Stimulated activated CD4-positive, alpha-beta T cell treated with anti-CD3 and anti-CD28 coated beads, TNF-alpha, amount 100 ng/mL, for 24 hours (primary cell): ENCODE measurements at places on chromosomes 1 and 21.

GRCh38 chr1:42962641-42963377 is 4.1 kb upstream of the SLC2A1 start:
- DNase-seq: no peak

DNA sequence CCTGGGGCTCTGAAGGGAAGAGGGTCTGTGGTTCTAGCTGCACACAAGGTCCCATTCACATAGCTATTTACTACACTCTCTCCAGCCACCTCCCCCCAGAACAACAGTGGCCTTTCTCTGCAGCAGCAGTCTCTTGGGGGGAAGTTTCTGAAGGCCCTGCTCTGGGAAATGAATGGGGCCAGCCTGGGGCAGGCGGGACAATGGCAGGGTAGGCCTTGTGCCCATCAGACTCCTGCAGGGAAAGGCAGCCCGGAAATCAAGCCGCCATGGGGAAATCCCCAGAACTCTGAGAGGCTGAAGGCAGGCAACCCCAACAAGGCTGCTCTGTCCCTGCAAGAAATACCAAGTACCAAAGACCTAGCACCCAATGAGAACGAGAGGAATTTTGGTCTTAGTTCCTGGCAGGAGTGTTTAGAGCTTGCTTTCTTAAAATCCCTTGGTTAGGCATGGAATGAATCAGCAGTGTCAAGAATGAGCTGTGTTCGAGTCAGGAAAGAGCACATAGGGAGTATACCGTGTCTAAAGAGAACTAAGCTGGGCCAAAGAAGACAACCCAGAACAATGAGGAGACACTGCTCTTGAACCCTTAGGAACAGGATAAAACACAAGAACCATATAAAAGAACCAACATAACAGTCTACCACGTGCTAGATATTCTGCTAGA is 11.3 kb downstream of the ARHGEF11 start:
- DNase-seq: no peak

DNA sequence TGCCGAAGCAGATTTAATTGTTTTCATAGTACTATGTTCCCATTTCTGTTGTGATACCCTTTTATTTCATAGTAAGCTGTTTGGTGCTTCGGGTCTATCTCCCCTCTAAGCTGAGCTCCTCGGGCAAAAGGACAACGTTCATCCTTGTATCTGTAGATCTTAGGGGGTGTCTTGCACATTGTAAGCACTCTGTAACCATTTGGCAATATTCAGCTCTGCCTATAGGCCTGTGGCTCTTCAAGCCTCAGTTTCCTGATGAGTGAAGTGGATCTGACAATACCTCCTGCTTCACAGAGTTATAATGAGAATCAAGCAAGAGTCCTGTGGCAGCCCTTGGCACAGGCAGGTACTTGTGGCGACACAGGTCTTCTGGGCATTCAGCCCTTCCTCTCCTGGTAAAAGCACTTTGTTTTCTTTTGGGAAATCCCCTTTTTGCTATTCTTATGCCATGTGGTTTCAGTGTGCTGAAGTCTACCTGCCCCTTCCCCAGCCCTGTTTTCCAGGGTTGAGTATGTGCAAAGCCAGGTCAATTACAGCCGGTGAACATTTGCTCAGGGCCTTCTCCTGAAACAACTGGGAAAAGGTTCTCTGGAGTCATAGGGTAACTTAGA is 8.5 kb upstream of the EXO1 start:
- no peak for DNase-seq

GRCh38 chr1:197173571-197174507 is 27.4 kb upstream of the ASPM start:
- no peak for DNase-seq

DNA sequence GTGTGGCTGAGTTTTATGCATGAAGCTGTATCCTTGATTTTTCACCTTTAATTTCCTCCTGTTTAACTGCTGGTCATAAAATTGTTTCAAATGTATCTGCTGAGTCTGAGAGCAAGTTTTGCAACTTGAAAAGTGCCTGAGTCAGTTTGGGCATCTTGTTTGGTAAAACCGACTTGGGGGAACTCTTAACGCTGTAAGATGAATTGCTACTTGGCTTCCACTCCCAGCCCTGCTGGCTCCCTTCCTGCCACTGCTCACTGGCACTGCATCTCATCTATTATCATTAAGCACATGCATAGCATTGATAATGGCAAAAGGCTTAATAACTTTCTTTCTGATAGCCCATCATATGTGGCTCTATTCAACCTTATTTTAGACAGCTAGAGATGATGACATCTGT is 35.7 kb upstream of the FAM78B start:
- no peak for DNase-seq

GRCh38 chr1:32981003-32981901 is 16.6 kb upstream of the RNF19B start:
- peak; percentile 53 for DNase-seq

- DNase-seq: no peak
Observed at GRCh38 chr1:234667600-234668576, 57.9 kb upstream of the IRF2BP2 start.

- DNase-seq: no peak
Observed at GRCh38 chr1:207565546-207566468, 69.8 kb downstream of the CR1 start.

DNA sequence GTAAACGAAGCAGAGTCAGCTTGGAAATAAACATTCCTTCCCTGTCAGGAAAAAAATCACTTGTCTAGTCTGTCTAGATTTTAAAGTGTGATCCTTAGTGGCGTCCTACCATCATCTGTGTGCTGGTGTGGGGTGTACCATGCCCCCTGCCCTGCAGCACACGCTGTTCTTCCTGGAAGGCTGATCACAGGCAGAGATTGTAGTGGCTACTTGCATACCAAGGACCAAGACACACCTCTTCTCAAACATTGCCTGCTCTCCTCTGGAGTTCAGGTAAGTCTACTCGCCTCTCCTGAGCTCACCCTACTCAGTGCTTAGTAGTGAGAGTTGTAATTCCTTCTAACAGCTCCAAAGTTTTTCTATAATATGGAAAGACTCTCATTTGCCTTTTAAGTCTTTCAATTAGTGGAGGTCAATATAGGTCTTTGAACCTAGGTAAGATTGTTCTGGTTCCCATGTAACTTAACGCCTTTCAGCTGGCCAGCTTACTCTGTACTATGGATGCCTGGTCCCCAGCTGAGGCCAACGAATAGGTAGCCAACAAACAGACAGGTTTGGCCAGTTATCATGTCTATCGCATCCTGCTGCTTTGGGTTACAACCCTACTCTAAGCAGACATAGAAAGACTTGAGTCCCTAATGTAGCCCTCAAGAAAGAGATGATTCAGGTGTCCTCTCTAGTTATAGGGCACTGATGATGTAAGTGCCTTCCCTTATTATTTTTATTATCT is 55.4 kb downstream of the XCL1 start:
- no peak for DNase-seq

DNA sequence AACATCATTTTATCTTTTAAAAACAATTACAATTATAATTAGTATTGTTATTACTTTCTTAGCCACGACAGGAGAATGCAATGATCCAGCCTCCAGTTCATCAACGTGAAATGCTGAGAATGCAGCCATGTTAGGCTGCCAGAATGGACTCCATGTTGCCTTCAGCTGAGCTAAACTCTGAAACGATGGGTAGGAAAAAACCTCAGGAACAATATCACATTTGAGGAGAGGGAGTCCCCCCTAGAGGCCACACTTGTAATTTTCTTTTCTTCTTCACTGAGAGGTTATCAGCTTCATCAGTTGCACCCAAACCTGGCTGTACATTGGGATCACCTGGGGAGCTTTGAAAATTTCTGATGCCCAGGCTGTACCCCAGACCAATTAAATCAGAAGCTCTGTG is 34.6 kb upstream of the DNAH14 start:
- DNase-seq: no peak

DNA sequence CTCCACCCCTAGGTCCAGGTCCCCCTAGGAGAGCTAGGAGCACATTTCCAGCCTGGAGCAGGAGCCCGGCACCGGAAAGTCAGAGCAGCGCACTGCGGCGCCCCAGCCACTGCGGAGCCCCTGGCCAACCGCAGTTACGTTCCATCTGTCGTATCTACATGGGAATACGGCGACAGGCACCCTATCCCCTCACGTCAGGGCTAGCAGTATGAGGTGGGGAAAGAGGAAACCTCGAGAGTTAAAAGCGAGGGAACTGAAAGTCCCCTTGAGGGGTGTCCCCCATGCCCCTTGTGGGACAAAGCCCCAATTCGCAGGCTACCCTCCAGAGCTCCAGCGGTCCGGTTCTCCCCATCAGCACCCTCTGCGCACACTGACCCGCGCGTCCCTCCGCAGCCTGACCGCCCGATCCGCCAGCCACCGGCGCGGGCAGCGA is 995 bp downstream of the COLGALT2 start:
- DNase-seq: peak; percentile 9

DNA sequence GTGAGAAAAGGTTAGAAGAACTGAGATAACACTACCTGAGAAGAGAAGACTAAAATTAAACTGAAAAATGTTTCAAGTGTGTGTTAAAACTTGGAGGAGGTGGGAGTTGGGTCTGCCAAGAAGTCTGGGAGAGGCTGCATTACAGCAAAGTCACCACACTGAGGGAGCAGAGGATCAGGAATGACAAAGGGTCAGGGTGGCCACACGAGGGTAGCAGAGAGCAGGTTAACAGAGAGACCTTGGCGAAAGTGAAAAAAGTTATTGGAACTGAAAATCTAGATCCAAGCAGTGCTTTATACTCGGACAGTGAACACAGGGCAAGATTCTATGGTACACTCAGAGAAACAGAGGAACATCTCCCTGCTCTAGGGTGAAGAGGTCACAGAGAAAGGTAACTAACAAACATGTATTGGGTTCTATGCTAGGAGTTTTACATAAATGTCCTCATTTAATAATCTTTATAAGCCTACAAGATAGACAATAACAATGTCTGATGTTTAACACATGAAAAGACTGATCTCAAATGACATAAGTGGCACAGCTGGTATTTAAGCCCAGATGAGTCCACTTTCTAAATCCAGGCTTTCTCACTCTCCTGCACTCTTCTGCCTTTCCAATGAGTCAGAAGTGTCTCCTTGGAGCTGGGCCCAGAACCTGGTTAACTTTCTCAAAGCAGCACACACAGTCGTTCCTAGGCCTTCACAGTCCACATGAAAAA is 10.3 kb upstream of the CADM3 start:
- DNase-seq: peak; percentile 29

- no peak for DNase-seq
Observed at GRCh38 chr1:184532199-184532598, 145.4 kb downstream of the C1orf21 start.

- DNase-seq: no peak
Observed at GRCh38 chr1:180912211-180912800, 391 bp upstream of the KIAA1614 start.

- DNase-seq: no peak
Observed at GRCh38 chr1:98054786-98055185, 134.0 kb upstream of the DPYD start.

DNA sequence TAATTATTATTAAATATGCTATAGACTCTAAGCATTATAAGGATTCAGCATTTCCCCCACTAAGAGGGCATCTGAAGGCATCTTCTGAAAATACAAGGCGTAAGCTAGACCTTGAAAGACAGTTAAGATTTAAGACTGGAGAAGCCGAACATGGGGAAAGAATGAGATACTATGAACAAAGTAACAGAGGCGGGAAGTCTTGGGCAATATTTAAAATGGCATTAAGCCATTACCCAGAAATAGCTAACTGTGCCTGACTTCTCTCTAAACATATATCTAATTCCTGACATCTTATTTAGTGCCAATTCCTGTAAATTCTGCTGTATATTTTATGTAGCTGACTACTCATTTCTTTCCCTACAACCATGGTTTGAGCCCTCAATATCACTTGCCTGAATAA is 20.9 kb downstream of the DPH5 start:
- no peak for DNase-seq

DNA sequence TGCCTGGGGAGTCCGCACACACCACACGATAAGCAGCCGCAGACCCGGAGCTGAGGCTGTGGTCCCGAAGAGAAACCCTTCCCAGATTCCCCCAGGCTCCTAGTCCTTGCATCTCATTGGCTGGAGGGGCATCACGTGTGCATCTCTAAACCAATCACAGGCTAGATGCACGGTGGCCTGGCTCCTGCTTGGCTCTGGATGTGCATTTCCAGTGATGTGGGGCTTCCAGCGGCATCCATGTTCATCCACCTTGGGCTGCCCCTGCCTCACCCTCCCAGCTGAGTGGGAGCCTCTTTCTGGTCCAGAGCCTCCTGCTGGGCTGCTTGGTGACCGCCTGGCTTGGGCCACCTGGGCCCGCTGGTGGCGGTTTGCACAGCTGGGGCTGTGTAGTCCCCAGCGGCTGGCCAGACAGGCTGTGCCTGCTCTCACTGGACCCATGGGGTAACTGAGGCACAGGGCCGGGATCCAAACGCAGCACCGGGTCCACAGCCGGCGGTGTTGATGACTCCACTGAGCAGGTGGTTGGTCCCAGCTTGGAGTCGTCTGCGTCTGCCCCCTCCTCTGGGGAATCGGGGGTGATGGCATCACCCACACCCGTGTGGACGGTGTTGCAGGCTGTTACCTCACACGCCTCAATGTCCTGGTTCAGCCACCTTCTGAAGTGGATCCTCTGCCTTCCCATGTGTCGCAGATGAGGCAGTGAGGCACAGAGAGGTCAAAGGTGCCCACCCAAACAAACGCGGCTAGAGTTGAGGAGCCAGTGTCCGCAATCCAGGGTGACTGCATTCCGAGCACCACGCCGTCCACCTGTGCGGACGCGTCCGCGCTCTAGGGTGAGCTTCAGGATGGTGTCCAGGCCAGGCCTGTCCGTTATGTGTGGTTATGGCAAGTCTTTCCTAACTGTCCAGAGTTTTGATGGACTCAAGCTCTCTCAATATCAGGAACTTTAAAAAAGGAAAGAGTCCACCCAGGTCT is 41.3 kb downstream of the COL6A1 start:
- DNase-seq: no peak

DNA sequence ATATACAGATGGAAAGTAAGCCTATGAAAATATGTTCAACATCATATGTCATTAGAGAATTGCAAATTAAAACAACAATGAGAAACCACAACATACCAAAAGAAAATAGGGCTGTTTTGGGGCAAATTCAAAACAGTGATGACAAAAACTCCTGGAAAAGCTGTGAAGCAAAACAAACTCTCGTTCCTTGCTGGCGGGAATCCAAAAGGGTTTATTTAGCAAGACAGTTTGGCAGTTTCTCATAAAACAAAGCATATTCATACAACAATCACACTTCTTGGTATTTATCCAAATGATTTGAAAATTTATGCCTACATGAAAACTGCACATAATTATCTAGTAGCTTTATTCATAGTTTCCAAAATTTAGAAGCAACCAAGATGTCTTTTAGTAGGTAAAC is 44.4 kb downstream of the COL11A1 start:
- DNase-seq: no peak

GRCh38 chr1:206886831-206887230 is 10.4 kb upstream of the IL24 start:
- DNase-seq: no peak

DNA sequence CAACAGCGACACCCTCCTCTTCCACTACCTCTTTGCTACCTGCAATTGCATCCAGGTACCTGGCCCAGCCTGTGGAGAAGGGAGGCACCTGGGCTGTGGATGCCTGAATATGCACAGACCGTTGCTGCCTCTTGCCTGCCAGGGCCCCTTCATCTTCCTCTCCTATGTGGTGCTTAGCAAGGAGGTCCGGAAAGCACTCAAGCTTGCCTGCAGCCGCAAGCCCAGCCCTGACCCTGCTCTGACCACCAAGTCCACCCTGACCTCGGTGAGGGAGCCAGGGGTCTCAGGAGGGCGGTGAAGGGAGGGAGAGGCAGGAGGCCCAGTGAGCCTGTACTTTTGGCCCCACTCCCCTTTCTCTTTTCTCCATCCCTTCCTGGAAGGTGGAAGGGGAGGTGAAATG is 11.5 kb downstream of the PSRC1 start:
- no peak for DNase-seq
